AML-193 (cell line): ENCODE measurements at places on chromosomes 5 and 9.

- no peak for DNase-seq
Observed at GRCh38 chr9:119257592-119257991, 111.6 kb downstream of the BRINP1 start.

DNA sequence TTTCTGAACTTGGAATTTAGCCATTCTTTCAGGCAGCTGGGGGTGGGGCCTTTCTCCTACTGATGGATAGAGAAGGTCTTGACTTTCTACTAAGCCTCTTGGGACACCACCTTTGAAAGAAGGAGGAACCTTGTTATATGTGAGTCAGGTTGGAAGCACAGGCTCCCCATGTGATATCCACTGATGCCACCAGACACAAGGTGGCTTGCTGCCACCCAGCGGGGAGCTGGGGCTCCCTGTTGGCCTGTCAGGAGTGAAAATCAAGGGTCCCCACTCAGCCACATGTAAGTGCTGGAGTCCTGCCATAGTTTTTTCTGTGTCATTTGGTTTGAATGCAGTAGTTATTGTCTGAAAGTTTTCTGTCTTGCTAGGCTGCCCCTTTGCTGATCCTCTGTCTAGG lies 252.4 kb upstream of the NFIL3 start:
- no peak for DNase-seq

GRCh38 chr5:5736007-5736406 lies 313.5 kb downstream of the ICE1 start:
- no peak for DNase-seq

- no peak for DNase-seq
Observed at GRCh38 chr9:134738869-134739659, 97.5 kb downstream of the COL5A1 start.

DNA sequence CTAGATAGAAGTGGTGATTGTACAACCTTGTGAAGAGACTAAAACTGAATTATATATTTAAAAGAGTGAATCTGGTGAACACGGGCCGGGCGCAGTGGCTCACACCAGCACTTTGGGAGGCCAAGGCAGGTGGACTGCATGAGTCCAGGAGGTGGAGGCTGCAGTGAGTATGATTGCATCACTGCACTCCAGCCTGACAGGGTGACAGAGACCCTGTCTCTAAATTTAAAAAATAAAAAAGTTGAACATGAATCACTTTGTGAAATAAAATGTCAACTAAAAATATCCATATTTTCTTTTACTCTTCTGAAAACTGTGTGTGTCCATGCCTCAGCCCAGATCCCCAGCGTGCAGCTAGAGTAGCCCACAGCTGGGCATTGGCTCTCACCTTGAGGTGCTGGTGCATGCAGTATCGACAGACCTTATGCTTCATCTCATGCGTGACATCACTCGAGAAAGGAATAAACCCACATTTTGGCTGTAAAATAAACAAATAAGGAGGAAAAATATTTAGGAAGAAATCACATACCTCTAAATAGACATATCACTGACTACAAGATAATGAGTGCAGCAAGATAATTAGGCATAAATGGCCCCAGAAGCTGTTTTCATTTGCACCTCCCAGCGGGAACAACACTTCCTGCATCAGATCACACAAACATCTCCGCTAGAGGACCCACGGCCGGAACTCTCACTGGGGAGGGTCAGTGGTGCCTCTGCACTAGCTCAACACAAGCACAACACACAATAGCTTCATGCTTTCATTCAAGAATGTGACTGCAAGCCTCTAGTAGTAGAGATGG lies 22.1 kb downstream of the IPPK start:
- no peak for DNase-seq

DNA sequence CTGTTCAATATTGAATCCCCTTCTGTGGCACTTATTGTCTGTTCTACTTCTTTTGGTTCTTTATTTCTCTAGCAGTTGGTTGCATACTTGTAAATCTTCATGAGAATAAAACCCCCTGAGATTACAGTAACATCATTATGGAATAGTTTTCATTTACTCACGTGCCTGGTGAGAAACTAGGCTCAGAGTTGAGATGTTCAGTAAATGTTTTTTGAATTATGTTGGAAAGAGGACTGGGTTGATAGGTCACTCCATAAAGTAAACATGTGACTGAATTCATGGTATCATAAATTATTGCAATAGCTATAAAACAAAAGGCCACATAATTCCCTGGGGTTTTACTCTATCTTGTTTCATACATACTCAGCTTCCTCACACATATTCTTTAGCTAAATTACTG lies 174.2 kb upstream of the C9orf72 start:
- no peak for DNase-seq

DNA sequence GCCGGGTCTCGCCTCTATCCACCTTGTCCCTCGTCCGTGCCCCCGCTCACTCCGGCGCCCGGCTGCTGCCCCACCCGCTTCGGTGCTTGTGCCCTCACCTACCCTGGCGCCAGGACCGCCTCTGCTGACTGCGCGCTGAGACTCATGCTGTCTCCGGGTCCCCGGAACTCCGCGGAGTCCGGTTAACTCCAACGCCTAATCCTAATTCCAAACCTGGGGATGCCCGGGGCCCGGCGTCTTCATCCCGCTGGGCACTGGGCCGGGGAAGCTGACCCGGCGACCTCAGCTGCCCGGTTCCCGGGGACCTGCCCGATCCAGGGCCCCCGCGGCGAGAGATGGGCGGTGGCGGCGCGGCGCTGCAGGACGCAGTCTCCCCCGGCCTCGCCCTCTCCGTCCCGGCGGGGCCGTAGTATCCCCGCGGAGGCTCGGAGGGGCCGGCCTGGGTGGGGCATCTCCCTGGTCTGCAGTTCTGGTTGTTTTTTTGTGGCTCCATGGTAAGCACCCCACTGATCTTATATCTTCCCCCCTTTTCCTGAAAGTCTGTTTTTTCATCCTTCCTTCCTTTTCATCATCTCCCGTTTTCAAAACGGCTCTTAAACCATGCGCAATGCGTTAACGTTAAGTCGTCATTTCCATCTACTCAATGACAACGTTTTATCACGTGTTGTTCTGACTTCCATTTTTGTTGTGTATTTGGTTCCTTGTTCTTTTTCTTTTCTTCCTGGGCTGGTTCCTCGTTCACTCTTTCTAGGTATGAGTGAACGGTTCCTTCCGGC lies 41.1 kb upstream of the PLEKHG4B start:
- DNase-seq, result no peak

- no peak for DNase-seq
Observed at GRCh38 chr9:127765418-127765817, 13.0 kb downstream of the SH2D3C start.

GRCh38 chr9:68969538-68969937 lies 44.4 kb downstream of the PRKACG start:
- DNase-seq, result no peak

- no peak for DNase-seq
Observed at GRCh38 chr5:145791866-145792265, 43.3 kb downstream of the PRELID2 start.

DNA sequence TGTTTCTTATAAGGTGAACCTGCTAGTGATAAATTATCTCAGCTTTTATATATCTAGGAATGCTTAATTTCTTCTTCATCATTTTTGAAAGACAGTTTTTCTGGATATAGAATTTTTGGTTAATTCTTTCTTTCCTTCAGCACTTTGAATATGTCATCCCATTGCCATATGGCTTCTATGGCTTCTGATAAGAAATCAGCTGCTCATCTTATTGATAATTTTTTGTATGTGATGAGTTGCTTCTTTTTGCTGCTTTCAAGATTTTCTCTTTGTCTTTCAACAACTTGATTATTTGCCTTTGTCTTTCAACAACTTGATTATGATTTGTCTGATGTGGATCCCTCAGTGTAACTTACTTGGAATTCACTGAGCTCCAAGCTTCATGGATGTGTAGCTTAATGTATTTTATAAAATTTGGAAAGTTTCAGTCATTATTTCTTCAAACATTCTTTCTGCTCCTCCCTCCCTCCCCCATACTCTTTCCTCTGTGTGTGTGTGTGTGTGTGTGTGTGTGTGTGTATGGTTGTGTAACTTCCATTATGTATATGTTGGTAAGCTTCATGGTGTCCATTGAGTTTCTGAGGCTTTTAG lies 243.9 kb downstream of the TLE1 start:
- DNase-seq, result no peak

GRCh38 chr5:152100462-152100861 lies 175.8 kb upstream of the GLRA1 start:
- no peak for DNase-seq

GRCh38 chr9:36764364-36765076 lies 191.8 kb downstream of the MELK start:
- no peak for DNase-seq

GRCh38 chr9:125444166-125444565 lies 182.5 kb downstream of the GAPVD1 start:
- DNase-seq, result no peak

DNA sequence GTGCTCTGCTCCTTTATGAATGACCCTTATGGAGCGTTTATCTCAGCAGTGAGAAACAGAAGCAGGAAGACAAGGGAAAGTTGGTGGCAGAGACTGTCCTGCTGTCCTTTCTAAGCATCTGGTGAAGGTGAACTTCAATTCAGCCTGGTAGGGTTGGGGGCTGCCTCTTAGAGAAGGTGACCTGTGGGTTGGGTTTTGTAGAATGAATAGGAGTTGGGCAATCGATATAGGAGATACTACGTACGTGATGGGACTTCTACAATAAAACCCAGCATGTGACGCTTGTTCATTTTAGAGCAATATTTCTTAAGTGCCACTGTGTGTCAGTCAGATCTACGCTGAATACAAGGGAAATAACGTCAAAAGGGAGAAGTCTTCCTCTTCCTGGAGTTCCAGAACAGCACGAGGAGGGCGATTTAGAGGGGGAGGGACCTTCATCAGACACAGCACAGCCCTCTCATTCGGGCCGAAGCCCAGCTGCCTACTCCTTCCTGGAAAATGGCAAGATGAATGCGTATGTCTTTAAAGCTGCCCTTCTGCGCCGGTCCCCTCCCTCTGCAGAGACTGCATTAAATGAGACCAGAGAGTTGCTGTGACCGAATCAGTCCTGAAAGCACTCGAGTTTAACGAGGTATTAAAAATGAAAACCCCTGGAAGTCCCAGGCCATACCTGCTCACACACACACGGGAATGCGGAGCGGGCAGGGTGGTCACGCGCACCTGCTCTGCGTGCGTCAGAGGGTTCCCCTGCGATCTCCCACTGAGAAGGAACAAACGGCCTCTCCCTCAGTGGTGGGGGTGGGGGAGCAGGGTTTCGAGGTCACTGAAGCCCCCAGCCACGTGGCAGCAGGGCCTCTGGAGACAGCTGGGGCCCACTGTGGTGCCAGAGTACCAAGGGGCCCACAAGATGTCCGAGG lies 85.3 kb upstream of the SARDH start:
- no peak for DNase-seq

DNA sequence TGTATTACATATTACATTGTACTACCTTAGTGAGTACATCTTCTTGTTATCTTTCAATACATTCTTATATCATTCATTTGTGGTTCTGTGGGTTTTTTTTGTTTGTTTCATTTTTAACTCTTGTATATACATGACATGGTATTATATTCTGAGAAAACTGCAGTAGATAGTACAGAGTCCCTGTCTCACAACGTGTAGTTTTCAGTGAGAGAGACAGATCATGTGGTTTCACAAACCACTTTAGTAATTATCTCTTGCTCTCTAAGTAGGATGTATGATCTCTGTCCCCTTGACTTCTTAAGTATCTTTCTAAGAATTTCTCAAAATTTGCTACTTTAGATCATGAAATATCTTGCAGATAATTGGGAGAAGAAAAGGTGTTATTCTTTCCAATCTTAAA lies 745.9 kb upstream of the CDH9 start:
- DNase-seq, result no peak

GRCh38 chr5:68053202-68053601 lies 162.4 kb upstream of the PIK3R1 start:
- DNase-seq, result no peak

GRCh38 chr5:136038635-136039034 lies 9.8 kb downstream of the TGFBI start:
- no peak for DNase-seq

GRCh38 chr5:41312066-41312465 lies 98.7 kb upstream of the C6 start:
- no peak for DNase-seq

DNA sequence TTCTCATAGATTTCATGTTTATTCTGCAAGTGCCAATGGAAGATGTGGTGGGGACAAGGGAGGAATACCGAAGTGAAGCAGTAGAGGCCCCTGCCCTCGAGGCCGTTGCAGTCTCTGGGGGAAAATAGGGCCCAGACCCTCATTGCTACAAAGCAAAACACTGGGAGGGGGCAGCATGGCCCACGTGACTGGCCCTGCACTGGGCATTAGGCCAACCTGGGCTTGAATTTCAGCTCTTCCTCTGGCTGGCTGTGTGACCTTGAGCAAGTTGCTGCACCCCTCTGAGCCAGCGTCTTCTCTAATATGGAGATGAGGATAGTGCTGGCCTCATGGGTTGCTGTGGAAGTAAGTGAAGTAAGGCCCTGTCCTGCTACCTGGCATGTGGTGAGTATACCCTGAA lies 709 bp upstream of the SYNPO start:
- no peak for DNase-seq

GRCh38 chr5:155783246-155783645 lies 543.7 kb upstream of the SGCD start:
- DNase-seq, result no peak

DNA sequence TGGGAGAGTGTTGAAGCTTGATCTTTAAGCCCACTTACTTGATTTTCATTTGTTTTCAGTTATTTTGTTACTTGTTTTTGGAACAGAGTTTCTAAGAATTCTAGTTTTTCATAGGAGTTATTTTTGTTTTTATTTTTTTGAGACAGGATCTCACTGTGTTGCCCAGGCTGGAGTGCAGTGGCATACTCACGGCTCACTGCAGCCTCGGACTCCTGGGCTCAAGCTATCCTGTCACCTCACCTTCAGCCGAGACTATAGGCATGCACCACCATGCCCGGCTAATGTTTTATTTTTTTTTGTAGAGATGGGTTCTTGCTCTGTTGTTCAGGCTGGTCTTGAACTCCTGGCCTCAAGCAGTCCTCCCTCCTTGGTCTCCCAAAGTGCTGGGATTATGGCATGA lies 6.3 kb downstream of the ERBIN start:
- no peak for DNase-seq

DNA sequence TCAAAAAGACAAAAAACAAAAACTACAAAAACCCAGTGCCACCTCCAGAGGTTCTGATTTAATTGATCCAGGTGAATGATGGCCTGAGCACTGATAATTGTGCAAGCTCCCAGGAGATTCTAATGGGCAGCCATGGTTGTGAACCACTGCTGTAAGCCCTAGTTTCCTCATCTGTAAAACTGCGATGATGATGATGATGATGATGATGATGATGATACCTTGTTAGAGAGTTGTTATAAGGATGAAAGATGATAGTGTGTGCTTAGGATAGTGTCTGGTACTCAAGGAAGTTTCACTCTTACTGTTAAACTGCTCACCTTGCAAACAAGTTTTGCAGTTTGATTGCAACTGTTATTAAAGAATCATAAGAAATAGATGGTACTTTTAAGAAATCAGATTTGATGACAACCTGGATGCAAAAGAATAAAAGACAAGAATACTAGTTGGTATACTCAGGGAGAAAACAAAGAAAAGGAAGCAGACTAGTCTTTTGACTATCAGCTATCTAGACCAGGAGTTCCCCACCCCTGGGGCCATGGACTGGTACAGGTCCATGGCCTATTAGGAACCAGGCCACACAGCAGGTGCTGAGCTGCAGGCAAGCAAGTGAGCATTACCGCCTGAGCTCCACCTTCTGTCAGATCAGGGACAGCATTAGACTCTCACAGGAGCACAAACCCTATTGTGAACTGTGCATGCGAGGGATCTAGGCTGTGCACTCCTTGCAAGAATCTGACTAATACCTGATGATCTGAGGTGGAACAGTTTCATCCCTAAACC lies 98.0 kb downstream of the OR2K2 start:
- no peak for DNase-seq

GRCh38 chr9:95003689-95004410 lies 277.4 kb downstream of the AOPEP start:
- peak; percentile 15 for DNase-seq

- DNase-seq, result no peak
Observed at GRCh38 chr5:50745221-50745910, 78.9 kb downstream of the PARP8 start.
